ENCODE measurements at places on chromosomes 2 and 18.

DNA sequence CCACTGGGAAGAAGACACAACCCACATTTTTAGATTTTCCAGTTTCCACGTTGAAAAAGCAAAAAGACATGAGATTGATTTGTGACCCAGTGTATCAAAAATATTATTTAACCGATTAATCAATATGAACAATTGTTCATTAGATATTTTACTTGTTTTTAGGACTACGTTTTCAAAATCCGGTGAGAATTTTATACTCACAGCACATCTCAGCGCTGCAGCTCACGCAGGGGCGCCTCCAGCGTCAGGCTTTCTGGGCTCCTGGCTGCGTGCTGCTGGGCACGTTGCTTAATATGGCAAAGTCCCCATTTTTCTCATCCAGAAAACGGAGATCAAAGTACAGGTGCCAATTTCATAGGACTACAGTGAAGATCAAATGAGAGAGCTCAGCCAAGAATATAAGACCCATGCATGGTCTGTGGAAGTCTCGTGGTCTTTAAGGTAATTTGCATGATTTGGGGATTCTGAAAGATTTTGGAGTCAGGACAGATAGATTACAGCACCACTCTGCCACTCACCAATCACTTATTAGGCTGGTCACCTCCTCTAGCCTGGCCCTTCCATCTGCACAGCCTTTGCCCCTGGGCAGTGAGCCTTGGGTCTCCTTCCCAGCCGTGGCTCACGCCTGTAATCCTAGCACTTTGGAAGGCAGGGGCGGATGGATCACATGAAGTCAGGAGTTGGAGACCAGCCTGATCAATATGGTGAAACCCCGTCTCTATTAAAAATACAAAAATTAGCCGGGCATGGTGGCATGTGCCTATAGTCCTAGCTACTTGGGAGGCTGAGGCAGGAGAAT lies 36.2 kb downstream of the PTPN18 start:
- DNase-seq, result no peak

DNA sequence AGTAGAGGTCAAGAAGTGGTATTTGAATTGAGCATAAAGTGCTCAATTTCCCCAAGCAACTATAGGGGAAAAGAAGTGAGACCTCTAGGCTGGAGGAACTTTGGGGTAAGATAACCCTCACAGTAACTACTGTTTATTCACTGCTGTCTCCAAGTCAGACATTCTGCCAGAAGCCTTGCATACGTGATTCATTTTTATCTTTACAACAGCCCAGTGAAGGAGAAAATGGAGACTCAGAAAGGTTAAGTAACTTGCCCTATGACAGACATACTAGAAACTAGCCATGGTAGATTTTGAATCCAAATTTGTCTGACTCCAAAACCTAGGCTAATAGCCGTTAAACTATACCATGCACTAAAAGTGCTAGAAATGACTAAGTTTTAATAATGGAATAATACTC lies 28.4 kb downstream of the DNAJC10 start:
- no peak for DNase-seq

- DNase-seq, result no peak
Observed at GRCh38 chr2:233418052-233418760, 63.9 kb downstream of the DGKD start.

DNA sequence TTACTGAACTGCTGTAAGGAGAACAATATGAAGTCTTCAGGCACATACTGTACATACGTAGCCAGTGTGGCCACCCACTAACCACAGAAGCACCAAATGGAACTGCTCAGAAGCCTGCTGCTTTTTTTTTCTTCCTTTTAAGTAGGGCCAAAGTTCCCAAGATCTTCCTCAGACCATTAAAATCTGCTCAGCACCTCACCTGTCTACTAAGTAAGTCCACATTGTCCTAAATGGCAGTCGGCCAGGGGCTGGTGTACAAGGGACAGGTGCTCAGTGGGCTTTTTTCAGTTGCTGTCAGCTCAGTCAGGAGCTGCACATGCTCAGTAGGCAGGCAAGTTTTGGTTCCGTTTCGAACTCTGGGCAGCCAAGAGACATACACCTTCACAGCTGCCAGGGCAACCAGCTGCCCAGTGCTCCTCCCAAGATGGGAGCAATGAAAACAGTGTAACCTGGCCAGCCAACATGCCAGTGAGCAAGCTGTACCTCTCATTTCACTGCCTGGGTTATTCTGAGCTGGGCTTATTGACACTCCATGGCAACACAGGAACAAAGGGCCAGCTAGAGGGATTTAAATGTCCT lies 86.1 kb downstream of the ACVR1 start:
- DNase-seq, result peak; percentile 61

DNA sequence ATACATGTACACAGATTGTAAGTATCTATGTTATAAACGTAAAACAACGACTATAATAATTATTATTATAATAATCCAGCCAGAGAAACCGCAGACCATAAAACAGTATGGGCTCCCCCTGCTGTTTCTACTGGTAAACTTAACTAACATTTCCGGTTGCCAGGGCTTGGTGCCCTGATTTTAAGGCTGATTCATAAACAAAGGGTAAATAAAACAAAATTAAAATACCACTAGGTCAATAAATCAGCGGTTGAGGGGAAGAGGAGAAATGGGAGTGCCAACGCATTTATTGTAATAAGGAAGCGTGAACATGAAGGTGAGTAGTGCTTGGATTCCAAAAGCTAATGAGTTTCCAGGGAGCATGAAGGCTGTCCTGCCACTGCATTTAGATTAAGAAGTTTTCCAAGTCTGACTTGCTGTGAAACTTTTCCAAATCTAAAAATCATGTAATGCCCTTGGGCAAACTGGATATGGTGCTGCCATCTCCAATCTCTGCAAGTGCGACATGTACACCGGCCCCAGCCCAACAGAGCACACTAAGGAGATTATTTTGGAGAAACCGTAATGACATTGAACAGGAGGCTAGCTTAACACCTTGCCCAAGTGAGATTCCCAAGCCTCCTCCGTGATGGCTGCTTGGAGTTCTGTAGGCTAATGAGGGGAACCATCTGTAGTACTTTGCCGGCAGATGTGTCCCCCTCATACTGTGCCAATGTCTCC lies 50.7 kb upstream of the HNRNPA3 start:
- no peak for DNase-seq

- no peak for DNase-seq
Observed at GRCh38 chr18:1103537-1103936, 198.9 kb downstream of the ADCYAP1 start.

GRCh38 chr2:236164925-236165841 lies 3.0 kb downstream of the GBX2 start:
- no peak for DNase-seq

DNA sequence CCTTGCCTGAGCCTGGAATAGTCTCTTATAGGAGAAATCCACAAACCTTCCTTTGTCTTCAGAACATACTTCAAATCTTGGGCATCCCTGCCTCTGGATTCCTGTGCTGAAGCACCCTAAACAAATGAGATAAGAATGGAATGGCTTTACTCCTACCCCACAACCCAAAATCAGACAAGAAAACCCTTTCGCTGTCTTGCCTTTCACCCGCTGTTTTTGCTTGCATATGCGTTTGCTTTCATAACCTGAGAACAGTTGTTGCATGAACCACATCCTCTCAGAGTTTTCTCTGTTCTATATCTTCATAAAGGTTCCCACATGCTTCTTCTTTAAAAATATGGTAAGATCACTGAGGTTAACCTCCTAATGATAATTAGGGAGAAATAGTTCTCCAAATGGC lies 132.1 kb upstream of the MAP3K20 start:
- DNase-seq, result no peak

GRCh38 chr18:74963820-74964446 lies 245.0 kb downstream of the PTGR3 start:
- no peak for DNase-seq

GRCh38 chr2:235433860-235434259 lies 60.0 kb upstream of the AGAP1 start:
- peak; percentile 81 for DNase-seq

GRCh38 chr2:112692918-112693317 lies 27.9 kb upstream of the NT5DC4 start:
- DNase-seq, result no peak

- DNase-seq, result no peak
Observed at GRCh38 chr2:88638743-88639142, 11.5 kb upstream of the EIF2AK3 start.

- no peak for DNase-seq
Observed at GRCh38 chr18:48098007-48098406, 167.5 kb upstream of the SMAD2 start.

DNA sequence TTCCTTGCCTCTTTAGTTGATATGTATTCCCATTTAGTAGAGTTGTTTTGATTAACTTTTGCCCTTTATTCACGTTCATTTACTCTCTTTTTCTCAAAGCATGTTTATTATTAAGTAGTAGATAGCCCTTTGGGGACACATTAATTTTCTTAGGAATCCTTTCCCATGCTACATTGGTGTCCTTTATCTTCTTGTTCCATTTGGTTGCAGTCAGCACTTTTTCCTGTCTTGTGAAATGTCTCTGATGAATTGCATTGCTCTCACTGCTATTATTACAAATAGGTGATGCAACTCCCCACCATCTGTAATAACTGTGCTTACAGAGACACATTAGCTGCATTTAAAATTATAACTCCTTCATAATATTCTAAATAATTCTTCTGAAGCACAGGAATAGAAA lies 428.5 kb upstream of the CNTNAP5 start:
- DNase-seq, result no peak

DNA sequence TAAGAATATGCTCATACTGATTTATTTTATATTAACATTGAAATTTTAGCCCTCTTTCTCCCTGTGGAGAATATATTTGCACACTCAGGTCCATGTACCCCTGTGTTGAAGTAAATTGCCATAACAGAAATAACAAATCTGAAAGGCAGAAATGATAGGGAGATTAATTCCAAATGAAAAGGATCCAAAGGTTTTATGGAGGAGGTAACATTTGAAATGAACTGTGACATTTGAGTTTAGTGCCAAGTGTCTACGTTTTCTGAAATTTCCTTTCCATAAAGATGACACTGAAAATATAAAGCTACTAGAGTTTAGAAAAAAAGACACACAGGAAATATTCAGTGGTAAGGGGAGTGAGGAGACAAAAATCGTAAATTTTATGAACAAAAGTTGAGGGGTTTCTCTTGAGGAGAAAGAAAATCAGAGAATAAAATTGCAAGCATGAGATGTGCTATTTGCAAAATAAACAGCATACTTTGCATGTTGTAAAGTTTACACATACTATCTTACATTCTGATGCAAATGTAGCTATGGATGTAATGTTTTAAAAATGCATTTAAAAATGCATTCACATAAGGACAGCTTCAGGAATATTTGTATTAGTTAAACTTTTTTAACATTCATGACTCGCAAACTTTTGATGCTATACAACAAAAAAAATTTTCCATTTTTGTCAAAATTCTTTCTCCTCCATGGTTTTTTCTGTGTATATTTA lies 69.5 kb downstream of the BAZ2B start:
- DNase-seq, result no peak

DNA sequence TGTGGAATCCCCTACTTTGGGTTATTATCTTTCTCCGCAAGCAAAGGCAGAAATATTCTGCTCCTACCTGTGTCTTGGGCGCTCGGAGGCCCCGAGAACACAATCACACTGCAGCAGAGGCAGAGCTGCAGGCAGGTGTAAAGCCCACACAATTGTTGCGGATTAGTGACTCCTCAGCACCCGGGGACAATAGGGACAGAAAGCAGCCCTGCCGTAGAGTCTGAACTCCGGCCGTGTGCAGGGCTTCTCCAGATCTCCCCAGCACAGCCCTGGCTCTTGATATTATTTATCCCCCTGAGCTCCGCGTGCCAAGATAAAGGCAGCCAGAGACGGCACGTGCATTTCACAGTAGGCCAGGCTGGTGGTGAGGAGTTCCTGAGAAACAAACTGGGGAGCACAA lies 229.2 kb downstream of the EN1 start:
- no peak for DNase-seq
